ENCODE measurements at places on chromosomes 1 and 21.

- DNase-seq: no peak
Observed at GRCh38 chr1:167565922-167566321, 12.4 kb upstream of the CREG1 start.

DNA sequence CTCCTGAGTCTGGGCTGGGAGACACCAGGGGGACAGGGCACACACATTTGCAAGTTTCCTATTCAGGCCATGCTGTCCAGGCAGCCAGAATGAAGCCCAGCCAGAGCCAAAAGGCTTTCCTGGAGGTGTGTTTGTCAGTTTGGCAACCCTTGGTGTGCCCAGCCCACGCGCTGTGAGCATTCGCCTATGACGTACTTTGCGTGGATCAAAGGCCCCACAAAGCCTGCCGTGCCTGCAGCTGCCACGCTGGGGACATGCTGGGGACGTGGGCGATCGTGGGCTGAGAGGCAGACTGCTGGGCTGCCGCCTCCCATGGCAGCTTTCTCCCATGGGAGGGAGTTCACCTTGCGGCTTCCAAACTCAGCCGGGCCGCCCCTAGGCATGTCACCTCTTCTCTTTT, 57.5 kb downstream of the CD247 start:
- no peak for DNase-seq

DNA sequence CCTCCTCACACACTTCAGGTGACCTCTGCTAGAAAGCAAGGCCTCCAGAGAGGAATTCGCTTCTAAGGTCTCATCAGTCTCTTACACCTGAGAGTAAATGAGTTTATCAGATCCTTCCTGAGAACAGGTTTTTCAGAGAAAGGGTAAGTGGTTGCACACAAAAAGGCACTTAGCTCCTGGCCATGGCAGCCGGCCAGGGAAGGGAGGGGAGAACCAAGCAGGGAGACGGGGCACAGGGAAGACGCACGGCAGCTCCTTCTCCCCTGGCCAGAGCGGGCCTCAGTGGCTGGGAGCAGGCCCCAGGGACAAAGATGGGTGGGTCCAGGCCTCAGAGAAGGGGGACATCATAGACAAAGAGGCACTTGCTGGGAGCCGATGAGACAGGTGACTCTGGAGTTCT, 3.6 kb upstream of the TNNT2 start:
- DNase-seq: no peak

DNA sequence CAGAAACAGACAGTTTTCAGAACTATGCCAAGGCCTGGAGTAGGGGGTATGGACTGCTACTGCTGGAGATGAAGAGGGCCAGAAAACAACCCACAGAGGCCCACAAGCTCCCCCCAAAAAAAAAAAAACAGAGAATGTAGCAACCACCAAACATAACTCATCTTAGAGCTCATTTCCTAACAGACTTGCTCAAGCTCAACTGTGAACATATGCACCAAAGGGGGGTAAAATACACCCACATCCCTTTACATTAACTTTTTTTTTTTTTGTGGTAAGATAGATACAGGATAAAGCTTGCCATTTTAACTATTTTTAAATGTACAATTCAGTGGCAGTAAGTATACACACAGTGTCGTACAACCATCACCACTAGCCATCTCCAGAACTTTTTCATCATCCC, 36.0 kb downstream of the SEC16B start:
- DNase-seq: no peak
